ENCODE measurements at places on chromosomes 7 and 10. TPM values are rescaled to one million over a fixed set of nuclear protein-coding genes. Genes with fewer than 3 reads are reported as not detected.

CLCN1 gene
- total RNA-seq: not detected

INHBA gene
- 81.2 TPM for total RNA-seq

- H3K4me3 ChIP-seq: no peak overlapping the region
- peaks cover 56% of the 10 kb centered on the region for H3K36me3 ChIP-seq
- H3K27ac ChIP-seq: peak overlapping the region; percentile 1
- no peaks in the 10 kb centered on the region for H3K27me3 ChIP-seq
These were observed 9.2 kb upstream of the ORAI2 start for GRCh38 chr7:102424129-102424551.

DNA sequence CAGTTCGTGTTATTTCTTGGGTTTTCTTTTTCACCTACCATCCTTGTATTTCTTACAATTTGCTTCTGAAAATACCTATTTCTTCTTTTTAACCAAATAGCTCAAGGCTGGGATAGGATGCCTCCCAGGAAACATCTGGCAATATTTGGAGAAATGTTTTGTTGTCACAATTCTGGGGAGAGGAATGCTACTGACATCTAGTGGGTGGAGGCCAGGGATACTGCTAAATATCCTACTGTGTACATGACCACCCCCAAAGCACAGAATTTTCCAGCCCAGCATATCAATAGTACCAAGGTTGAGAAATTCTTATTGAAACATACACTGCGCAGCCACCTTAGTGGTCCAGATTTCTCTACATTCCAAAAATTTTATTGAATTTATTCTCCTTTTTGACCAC, 55.5 kb downstream of the CNTNAP2 start:
- H3K4me1 ChIP-seq: no peaks in the 10 kb centered on the region
- no peak for DNase-seq
- no peak overlapping the region for H3K4me3 ChIP-seq
- H3K36me3 ChIP-seq: no peaks in the 10 kb centered on the region
- H3K27ac ChIP-seq: no peak overlapping the region
